Stimulated activated CD8-positive, alpha-beta memory T cell treated with anti-CD3 and anti-CD28 coated beads, Interleukin-4, amount 100 ng/mL, for 1 hour (primary cell): ENCODE measurements at places on chromosomes 5 and 9.

DNA sequence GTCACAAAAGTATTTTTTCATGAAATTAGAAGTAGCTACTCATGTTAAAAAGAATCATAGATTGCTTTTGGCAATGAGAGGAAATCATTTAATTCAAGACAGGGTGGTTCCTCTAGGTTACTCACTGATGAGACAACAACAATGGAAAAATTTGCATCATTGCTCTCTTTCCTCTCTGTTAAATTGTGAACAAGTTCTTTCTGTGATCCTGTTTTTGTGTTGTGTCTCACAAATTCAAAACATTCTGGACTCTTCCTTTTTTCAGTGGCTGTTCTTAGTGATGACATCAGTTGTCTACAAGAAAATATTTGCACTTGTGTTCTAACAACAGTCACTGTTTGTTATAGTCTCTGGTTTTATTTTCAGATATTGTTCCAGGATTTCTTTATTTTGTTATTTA is 95.3 kb downstream of the XRCC4 start:
- DNase-seq = no peak

DNA sequence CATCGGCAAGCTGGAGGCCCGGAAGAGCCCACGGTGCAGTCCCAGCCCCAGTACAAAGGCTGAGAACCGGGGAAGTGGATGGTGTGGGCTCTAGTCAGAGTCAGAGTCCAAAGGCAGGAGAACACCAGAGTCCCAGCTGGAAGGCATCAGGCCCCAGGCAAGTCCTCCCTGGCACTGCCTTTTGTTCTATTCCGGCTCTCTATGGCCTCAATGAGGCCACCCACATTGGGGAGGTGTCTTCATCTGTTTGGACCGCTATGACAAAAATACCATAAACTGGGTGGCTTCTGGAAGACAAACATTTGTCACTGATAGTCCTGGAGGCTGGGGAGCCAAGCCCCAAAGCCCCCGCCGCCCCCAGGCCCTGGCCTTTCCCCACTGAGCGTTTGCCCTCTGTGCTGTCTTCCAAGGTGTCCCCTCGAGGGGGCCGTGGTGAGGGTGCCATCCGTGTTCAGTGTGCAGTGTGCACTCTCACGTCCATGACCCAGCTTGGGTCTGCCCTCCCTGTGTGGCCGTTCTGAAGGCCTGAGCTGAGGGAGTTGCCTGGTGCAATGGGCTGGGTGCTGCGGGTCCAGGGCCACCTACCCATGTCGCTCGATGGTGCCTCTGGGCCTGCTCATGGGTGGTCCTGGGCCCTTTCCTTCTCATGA is 99.1 kb upstream of the PPP1R26 start:
- no peak for DNase-seq

GRCh38 chr9:96460470-96460869 is 10.5 kb downstream of the HABP4 start:
- no peak for DNase-seq

DNA sequence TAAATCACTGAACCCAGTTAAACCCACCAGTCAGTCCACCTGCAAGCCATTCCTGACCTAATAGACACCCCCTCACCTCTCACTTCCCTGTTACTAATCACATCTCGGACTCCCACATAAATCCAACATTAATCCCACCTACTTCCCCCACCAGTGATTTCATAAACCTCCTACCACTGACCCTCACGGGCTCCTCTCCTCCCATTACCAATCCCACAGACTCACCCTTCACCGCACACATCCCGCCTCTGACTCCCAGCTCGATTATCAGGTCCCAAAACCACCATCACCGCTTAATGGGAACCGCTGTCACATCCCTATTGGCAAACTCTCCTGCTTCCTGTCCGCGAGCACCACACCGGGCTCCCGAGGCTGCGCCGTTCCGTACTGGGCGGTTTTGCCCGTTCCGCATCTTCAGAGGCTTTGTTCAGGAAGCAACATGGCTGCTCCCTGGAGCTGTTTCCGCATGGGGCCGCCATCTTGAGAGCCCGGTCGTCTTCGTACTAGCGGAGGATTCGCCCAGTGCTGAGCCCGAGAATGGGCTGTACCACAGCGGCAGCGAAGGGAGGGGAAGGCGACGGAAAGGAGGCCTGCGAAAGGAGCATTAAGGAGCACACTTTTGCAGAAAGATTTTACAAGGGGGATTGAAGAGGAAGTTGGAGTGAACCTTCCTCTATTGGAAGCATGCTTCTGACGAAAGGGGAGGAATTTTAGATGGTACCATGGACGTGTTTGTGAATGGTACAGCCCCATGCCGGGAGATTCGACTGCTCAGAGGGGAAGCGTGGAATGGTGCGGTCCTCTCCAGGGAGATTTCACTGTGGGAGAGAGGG is at the start of gene ZNF300:
Gene ZNF300 (minus strand): TSS at position 502 of the 833 bp plus-strand sequence. CDS start 1,825 bp downstream, outside the sequence.
- DNase-seq = no peak

- DNase-seq = no peak
Observed at GRCh38 chr9:135746565-135746964, 44.6 kb downstream of the KCNT1 start.

GRCh38 chr9:86598411-86599239 is 244.4 kb upstream of the TUT7 start:
- no peak for DNase-seq

DNA sequence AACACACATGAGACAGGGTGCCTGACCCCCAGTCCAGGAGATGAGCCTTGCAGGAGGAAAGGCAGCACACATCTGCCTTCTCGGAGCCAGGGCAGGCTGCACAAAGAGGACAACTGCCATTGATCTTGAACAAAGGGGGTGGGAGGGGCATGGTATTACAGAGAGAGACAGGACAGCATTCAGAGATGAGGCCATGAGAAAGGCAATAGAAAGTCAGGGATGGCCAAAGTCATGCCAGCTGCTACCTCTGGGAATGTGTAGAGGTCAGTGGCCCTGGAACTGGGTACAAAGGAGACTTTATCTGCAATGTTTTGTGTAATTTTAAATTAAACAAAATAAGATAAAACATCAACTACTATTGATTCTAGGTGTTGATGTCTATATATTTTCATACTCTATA is 43.2 kb downstream of the WDR36 start:
- no peak for DNase-seq

GRCh38 chr5:134103397-134103796 is 11.1 kb upstream of the TCF7 start:
- DNase-seq = no peak

GRCh38 chr9:76530458-76531110 is 71.6 kb downstream of the GCNT1 start:
- DNase-seq = no peak

DNA sequence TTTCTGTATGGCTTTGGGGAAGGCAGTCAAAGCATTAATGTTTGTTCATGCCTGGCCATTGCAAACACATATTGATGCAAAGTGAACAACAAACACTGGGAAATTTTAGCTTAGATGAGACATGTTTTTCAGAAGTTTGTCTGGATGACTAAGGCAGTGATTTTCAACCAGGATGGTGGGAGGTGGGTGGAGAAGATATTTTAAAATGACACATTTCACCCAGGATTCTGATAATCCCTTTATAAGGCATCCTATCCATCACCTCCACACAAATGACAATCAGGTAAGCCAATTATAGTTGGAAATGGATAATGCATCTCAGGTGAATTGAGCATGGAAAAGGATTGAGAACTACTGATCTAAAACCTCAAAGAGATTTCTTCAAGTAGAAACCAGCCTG is 57.4 kb upstream of the SV2C start:
- DNase-seq = no peak

- no peak for DNase-seq
Observed at GRCh38 chr5:143041972-143042770, 272.0 kb downstream of the ARHGAP26 start.

DNA sequence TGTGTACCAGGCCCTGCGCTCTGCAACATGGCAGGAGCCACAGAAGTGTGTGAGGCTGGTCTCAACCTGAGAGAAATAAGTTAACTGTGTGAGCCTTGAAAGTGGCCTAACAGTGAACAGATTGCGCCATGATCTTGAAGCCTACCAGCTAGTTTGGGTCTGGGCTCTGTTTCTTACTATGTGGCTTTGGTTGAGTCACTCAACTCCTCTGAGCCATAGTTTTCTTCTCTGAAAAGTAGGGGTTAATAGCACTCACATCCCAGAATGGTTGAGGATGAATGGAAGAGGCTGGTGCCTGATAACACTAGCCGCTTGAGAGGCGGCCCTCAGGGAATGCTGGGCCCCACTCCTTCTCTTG is 121.5 kb downstream of the RGS3 start:
- no peak for DNase-seq

GRCh38 chr5:68222310-68222709 is 6.8 kb downstream of the PIK3R1 start:
- DNase-seq = no peak

GRCh38 chr9:97840521-97840920 is 12.5 kb upstream of the FOXE1 start:
- no peak for DNase-seq

DNA sequence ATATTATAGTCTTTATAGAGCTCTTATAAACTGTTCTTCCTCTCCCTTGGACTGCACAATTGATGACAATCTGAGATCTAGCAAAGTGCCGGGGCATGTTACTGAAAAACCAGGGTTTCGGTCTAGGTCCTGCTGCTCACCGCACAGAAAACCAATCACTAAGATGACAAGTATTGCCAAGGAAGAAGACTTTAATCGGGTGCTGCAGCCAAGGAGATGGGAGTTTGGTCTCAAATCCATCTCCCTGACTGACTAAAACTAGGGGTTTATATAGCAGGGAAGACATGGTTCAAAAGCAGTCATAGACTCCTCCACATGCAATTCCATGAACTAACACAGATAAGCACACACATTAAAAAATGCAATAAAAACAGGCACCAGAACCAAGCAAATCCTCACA is 390.6 kb downstream of the NFIB start:
- DNase-seq = no peak

GRCh38 chr5:71903808-71904207 is 184.7 kb downstream of the CARTPT start:
- DNase-seq = no peak

- DNase-seq = no peak
Observed at GRCh38 chr5:168195110-168195509, 96.3 kb upstream of the WWC1 start.

GRCh38 chr5:170273968-170274710 is 23.4 kb downstream of the LCP2 start:
- no peak for DNase-seq

DNA sequence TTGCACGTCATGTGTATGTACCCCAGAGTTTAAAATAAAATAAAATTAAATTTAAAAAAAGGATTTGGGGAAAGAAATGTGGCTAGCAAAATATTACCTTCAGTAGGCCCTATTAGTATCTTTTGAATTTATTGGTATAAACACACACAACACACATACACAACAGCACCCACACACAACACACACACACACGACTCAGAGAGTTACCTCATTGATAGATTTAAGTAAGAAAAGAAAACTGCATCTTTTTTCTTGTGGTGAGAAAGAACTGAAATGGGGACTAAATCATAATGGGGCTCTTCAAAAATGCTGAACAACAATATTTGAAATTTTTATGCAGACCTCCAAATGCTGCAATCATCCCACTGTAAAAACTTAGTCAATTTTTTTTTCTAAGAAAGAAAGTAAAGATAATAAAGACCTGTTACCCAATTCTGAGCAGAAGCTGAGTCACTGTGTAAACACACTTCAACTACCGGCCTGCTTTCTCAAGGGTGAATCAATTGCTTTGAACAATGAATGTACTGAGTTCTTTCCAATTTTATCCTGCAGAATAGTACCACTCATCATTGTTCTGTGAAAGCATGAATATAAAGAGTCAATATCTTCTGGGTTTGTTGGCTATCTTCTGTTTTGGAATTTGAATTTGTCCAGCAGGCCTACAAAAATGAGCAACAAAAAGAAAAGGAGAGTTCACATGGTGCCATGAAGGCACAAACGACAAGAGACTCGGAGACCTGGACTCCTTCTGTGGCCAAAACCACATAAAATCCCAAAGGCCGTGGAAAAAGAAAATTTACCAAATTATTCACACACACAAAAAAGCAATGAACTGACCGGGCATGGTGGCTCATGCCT is 57.9 kb upstream of the CCNG1 start:
- DNase-seq = no peak

DNA sequence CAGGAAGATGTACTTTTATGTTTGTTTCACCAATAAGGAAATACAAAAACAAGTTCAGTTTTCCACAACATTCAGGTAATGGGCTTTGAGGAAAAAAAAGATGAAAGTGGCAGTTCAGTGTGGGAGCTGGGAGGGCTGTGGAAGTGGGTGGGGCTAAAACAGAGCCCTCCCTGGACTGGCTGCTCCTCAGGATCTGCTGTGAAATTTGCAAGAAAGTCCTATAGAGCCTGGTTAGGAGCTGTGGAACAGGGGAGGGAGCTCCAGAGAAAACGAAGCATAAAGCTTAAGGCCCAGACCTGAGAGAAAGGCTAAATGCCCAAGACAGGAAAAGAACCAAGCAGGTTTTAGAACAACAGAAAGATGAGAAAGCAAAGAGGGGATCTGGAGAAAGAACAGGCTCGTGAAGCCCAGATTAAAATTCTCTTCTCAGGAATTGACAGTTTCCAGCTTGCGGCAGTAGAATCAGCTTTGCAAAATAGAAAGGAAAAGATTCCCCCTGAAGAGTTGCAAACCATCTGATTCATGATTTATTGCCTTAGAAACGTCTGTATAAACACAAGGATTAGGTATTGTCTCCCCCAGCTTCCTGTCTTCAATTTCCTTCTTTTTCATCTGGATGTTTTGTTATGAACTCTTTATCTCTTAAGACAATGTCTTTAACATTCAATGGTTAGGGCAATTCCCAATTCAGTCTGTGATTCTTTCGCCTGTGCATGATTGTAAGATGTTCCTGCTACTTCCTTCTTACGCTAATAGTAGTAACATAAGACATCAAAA is 26.3 kb upstream of the CRHBP start:
- DNase-seq = no peak

DNA sequence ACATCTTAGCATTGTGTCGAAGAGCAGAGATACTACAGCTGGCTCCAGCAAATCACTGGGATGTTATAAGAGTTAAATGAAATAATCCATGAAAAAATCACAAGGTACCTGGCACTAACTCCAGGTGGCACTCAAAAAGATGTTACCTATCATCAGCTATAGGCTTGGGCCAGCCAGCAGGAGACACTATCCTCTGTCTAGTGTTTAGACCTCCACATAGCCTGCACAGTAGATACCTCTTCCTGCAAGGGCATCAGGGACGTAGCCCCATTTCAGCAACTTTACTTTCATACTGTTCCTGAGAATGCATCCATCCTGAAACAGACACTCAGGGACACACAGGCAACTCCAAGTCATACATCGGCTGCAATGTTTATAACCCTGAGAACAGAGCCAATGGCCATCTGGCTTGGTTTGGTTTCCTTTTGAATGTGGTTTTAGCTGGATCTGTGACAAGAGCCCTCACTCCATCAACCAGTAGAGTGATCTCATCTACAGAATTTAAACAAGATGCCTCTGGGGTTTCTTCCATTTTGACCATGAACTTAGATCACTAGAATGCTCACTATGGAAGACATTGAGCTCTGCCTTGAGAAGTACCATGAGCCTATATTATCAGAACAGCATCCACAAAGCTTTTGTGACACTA is 69.9 kb downstream of the TLE1 start:
- DNase-seq = no peak

- DNase-seq = no peak
Observed at GRCh38 chr5:53183880-53184279, 74.3 kb upstream of the MOCS2 start.
